Spleen (tissue), 13 donors: ENCODE measurements at places on chromosomes 1 and 21. TPM values are rescaled to one million over a fixed set of nuclear protein-coding genes. Genes with fewer than 3 reads are reported as not detected.

The RNPEP gene
- total RNA-seq = 62.6 TPM

GRCh38 chr1:156703741-156704140, 1.6 kb downstream of the CRABP2 start:
- H3K4me3 ChIP-seq = no peak overlapping the region
- no peak for DNase-seq
- peaks cover 80% of the 10 kb centered on the region for H3K27me3 ChIP-seq

The TMEM200B gene
- total RNA-seq = 4.6 TPM

The ITGB2 gene
- 345 TPM for total RNA-seq

GRCh38 chr1:58577654-58578030, 590 bp upstream of the TACSTD2 start:
- H3K27me3 ChIP-seq = no peaks in the 10 kb centered on the region
- H3K36me3 ChIP-seq = no peaks in the 10 kb centered on the region
- H3K27ac ChIP-seq = no peak overlapping the region
- peak overlapping the region; percentile 32 for H3K4me3 ChIP-seq

DNA sequence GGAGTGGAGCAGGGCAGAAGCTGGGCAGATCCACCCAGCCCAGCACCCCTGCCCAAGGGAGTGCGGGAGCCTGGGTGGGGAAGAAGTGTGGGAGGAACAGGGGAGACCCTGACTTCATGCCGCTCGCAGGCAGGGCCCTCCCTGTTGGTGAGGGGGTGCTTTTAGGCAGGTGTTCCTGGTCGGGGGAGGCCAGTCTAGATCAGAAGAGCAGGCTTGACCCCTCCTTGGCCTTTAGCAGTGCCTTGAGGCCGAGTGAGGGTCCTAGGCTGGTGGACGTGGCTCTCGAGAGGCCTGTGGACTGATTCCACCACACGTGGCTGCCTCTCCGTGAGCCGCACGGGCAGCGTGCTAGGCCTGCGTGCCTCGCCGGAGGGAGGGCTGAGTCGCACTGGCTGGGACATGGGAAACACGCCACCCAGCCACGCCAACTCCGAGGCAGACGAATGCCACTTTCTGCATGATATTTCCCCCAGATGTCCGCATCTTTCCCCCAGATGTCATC, 19.4 kb upstream of the COL18A1 start:
- H3K4me1 ChIP-seq = peaks cover 18% of the 10 kb centered on the region
- no peak overlapping the region for H3K27ac ChIP-seq
- no peak overlapping the region for H3K4me3 ChIP-seq

DNA sequence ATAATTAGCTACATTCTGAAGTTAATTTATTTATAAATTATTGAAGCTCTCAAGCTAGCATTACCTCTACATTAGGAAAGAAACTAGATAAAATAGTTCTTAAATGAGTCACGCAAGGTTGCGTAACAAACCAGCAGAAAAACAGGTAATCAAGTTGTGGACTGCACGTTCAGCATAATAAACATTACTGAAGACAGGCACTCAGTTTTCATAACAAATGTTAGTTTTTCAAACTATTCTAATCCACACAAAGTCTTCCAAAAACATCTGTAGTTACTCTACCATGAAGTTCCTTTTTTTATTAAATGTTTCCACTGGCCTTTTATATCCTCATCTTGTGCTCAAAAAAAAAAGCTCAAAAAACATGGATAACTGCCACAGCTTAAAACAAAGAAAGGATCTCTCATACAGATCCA, 1.3 kb downstream of the TOR1AIP2 start:
- H3K36me3 ChIP-seq = peaks cover 10% of the 10 kb centered on the region
- peak overlapping the region; percentile 70 for H3K4me3 ChIP-seq
- H3K4me1 ChIP-seq = peaks cover 57% of the 10 kb centered on the region
- no peak for DNase-seq
- no peaks in the 10 kb centered on the region for H3K27me3 ChIP-seq
